ENCODE measurements at places on chromosomes 2 and 18. TPM values are rescaled to one million over a fixed set of nuclear protein-coding genes. Genes with fewer than 3 reads are reported as not detected.

The LAMA1 gene
- total RNA-seq: 11.4 TPM

DNA sequence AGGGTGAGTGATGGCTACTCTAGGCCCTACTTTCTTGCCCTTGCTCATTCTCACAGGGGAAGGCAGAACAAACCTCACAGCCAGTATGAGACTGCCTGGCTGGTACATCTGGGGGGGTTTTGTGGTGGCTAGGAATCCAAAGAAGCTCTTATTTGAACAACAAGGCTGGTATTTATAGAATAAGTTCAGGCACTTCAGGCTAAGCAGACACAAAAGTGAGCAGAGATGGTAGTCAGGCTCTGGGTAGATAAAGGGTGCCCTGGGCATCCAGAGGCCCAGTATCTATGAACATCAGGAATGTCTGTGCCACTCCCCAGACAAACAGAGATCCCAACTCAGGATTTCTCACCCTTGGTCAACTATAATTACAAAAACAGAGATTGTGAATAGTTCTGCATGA is 57.2 kb upstream of the RTN4 start:
- DNase-seq: no peak

- DNase-seq: no peak
Observed at GRCh38 chr2:36423172-36423571, 67.6 kb downstream of the CRIM1 start.

DNA sequence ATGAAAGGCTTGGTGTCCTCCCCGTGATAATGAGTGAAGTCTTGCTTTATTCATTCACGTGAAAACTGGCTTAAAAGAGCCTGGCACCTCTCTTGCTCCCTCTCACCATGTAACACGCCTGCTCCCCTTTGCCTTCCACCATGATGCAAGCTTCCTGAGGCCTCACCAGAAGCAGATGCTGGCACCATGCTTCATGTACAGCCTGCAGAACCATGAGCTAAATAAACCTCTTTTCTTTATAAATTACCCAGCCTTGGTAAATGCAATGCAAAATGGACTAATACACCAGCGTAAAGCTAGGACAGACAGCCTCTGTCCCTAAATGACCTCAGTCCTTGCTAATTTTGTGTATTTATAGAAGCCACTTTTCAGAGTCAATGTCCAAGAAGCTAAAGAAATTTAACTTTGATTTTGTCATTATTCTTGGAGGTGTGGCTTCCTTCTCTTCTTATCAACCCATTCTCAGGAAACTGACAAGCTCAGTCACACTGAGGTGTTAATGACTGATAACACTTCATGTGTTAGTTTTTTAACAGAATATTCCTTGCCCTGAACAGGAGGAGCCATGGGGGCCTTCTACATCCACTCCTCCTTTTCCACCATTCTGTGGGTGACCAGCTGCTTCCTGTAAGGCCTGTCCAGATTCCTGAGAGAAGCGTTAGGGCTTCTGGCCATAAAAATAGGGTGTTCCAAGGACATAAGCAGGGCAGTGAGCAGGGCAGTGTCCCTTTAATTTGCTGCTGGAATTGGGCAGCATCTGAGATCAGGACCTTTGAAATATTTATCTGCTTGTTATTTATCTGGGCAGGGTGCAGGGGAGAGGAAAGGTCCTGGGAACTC is 38.0 kb upstream of the EPAS1 start:
- DNase-seq: no peak

DNA sequence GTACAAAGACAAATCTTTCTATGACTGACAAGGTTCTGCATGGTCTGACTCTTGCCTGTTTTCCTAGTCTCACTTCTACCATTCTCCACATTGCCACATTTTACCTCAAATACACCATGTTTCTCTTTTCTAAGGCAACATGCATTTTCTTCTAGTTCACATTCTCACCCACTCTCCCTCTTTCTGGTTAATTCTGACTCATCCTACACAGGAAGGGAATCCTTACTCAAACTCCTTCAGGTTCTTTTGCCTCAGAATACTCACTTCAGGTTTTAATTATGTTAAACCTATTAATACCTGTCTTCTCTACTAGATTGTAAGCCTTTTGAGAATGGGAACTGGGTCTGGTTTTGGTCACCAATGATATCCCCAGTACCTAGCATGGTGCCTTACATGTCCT is 47.2 kb downstream of the MAP2 start:
- DNase-seq: peak; percentile 55
